ENCODE measurements at places on chromosomes 1 and 21. TPM values are rescaled to one million over a fixed set of nuclear protein-coding genes. Genes with fewer than 3 reads are reported as not detected.

The WNT9A gene
- 0.18 TPM for polyA plus RNA-seq

DNA sequence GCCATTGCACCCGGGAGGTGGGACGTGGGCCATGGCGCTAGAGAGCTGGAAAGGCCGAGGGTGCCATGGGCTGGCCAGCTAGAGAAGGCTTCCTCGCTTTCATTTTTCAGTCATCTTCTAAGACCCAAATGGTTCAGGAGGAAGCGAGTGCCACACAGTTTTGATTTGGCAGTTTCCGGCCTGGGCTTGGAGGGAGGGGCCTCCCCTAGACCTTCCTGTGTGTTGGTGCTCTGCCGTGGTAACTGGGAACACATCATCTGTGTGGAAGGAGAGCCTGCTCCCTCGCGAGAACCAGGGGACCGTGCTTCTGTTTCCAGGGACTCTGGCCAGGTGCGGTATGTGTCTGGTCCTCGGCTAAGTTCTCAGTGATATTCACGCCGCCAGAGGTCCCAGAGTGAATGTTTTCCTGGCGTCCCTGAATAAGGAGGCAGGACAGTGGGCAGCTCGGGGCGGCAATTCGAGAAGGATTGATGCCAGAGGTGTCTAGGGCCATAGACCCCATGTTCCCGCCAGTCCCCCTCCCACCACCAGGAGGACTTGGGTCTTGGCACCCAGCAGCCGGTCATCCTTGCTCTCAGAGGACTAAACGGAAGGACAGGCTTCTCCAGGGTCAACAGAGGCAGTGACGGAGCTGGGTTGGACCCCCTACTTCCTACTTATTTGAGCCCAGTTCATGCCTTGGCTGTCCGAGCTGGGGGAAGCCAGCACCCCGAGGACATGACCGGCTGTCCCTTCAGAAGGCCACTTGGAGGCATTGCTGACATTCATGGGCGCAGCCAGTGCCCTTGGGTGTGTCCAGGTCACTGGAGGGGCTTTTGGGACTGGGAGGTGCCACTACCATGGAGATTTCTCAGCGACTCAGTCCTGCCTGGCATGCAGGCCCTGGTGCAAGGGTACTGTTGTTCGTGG lies 2.7 kb upstream of the NPHP4 start:
- no peak for DNase-seq

DNA sequence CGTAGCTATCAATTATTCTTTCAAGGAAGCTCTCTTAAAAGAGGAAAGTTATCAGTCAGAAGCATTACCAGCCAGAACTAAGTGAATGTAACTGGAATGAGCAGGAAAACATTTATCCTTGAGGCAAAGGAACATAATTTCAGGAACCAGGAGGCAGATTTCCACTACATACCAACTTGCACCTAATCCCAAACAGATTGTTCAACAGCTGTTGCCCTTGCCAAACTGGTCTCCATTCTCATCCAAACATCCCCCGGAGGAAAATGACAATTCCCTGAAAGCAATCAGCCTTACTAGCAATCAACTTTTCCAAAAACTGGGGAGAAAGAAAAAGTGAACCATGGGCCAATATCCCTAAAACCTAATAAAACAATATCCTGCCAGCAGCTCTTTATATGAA lies 35.0 kb downstream of the ENAH start:
- DNase-seq = no peak

The SARS1 gene
- 211 TPM for polyA plus RNA-seq

DNA sequence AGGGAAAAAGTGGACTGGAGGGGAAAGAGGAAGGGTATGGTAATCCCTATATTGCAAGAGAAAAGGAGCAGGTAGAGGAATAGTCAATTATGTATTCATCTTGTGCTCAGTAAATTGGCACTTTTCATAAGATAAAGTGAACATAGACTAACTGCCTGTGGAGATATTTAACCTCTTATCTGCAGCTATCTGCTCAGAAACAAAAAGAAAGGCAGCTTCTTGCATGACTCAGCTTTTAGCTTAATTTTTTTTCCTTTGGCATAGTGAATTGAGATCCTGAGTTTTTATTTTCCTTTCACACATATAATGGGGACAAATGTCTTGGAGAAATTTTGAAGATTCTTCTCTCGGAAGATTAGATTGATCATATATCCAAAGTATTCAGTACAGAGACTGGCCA lies 127.6 kb upstream of the F3 start:
- DNase-seq = no peak

- DNase-seq = no peak
Measured at GRCh38 chr1:154272999-154273563, 652 bp downstream of the HAX1 start.

The ZNF691 gene
- polyA plus RNA-seq = 23.6 TPM

- DNase-seq = no peak
Measured at GRCh38 chr21:45323487-45324311, 36.0 kb upstream of the POFUT2 start.

The SCP2 gene
- polyA plus RNA-seq = 256 TPM

- DNase-seq = no peak
Measured at GRCh38 chr1:36836196-36836883, 198.0 kb downstream of the GRIK3 start.

GRCh38 chr21:44616591-44616926 lies 4.7 kb downstream of the KRTAP10-8 start:
- no peak for DNase-seq

DNA sequence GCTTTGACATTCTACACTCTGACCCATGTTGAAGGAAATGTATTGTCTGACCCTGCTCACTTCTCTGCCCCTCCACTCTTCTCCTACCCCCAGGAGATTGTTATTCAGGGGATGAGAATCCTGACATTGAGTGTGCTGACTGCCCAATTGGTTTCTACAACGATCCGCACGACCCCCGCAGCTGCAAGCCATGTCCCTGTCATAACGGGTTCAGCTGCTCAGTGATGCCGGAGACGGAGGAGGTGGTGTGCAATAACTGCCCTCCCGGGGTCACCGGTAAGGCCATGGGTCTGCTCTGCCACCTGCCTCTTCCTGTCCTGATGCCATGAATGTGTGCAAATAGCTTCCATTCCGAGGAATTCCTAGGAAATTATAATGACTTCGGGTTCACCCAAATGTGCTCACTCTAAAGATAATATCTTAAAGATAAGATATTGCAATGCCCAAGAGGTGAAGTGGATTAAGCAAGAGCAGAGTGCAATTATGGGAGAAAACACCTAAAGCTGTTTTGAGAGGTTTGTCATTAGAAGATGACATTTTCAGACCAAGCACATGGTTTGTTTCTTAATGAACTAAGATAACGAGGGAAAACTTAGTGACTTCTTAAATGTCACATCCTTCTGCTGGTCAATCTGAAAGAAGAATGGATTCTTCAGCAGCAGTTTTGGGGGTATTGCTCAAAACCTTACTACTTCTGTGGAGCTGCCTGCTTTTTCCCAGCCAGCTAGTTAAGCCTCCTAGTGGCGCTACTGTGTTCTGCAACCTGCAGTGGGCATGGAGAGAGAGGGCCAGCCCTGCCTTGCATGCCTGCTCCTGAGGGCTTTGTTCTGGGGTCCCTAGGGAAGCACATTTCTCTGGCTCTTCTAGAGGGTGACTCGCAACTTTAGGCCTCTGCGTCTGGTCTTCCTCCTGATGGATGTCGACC lies 41.6 kb downstream of the LAMC2 start:
- peak; percentile 38 for DNase-seq

DNA sequence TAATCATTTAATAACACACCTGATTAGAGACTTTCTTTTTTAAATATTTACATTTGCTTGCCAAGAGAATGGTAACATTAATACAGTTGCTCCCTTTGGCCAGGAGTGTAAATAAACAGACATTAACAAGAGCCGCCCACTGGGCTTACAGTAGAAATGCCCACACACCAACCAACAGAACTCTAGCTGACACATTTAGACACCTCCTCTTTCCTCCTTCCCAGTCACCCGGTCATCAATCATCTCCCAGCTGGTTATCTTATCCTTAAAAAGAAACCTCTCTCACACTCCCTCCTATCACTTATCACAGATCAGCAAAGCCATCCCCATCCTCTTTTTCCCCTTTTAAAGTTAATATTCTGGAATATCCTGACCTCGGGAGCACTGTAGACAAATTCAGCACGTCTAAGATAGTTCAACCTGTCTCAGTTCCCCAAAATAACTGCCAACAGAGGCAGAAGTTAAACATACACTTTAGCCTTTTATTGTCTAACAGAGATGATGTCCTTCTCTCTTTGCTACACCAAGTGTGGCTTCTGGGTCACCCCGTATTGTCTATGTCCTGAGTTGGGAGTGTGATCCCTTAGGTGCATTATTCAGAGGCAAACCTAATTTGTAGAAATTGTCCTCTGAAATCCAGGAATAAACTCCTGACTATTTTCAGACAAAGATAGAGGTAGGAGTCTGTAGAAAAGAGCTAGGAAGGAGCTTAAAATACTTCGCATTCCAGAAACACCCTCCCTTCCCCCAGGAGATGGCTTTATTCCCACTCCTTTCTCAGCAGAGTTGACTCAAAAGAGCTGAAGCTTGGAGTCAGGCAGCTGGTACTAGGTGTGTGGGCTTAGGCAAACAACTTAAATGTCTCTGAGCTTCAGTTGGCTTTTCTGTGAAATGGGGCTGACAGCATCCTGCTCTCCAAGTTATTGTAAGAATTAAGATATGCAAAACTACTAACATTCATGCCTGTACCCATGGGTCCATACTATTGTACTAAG lies 8.8 kb downstream of the MYCL start:
- DNase-seq = no peak

The PLA2G4A gene
- polyA plus RNA-seq = 17.9 TPM

The SPRR2B gene
- polyA plus RNA-seq = not detected

DNA sequence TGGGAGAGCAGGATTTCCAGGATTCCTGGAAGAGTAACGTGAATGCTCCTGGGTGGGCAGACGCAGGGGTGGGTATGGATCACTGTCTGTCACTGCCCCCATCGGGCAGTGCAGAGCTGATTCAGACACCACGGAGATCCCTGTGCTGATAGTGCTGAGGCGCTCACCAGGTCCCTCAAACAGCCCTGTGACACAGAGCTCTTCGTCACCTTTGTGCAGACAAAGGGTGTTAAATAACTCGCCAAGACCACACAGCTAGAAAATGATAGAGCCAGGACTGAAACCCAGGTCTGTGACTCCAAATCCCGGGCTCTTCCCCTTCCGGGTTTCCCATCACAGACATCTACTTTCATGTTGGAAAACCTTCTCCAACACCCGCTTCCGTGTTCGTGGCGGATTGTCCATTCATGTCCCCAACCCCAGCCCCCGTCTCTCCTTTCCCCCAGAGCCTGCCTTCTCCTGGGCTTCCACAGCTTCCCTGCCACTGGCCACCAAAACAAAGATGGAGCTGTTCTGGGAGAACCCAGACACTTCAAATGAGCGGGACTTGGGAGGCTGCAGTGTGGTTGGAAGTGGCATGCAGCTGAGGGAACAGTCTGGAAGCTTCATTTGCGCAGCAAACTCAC lies 2.6 kb downstream of the EFHD2 start:
- no peak for DNase-seq

- DNase-seq = no peak
Measured at GRCh38 chr1:246875041-246876026, 56.4 kb downstream of the AHCTF1 start.

DNA sequence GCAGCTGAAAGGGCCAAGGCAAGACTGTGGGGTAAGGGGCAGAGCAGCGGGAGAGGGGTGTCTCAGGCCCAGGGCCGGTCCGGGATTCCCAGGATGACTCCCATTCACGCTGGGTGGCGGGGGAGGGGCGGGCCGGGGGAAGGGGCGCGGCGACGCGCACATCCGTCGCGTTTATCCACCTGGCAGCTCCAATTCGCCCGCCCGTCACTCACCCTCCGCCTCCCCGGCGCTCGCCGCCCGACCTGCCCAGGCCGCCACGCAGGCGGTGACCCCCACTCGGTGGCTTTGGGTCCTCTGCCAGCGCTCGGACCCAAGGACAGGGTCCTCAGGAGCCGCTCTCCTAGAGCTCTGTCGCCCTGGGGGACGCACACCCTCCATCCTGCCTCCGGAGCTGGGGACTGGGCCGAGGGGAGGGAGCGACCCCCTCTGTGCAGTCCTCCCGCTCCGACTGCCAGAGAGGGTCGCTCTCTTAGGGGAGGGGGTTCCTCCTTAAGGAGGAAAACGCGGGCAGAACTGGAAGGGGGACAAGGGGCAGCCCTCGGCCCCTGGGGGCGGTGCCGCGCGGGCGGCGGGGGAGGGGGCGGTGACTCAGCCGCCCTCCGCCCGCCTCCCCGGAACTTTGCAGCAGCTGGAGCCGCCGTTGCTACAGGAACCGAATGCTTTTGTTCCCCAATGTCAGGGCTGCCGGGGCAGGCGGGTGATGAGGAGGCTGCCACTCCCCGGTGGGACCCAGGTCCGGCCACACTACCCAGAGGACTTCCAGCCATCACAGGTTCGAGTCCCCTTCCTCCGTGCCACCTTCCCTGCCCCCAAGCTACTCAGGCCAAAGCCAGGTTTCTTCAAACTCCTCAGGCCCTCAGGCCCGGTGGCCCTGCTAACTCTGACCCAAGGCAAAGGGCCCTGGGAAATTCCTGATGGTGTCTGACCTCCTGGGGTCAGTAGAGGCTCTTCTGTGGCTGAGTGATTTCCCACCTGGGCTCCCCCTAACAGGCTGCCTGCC lies 3.4 kb downstream of the ADGRB2 start:
- peak; percentile 67 for DNase-seq

DNA sequence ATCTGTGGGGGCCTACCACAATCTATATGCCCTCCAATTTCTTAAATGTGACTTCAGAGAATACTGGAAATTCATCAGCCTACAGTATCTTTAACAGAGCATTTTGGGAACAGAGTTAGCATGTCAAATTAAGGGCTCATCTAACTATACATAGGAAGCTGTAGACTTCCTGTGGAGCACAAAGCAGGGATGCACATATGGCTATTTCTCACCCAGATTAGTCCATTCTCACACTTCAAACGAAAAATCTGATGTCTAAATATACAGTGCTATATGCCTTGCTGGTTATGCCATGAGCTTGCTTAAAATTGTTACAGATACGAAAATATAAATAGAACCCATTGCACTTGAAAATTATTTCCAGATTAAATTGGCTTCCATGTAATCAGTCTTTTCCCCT lies 1922.8 kb downstream of the MRPL39 start:
- no peak for DNase-seq

- DNase-seq = peak; percentile 13
Measured at GRCh38 chr1:53526451-53527101, 67.4 kb downstream of the DMRTB1 start.

The ANGPTL3 gene
- polyA plus RNA-seq = not detected

- no peak for DNase-seq
Measured at GRCh38 chr1:7036386-7036785, 251.1 kb downstream of the CAMTA1 start.

DNA sequence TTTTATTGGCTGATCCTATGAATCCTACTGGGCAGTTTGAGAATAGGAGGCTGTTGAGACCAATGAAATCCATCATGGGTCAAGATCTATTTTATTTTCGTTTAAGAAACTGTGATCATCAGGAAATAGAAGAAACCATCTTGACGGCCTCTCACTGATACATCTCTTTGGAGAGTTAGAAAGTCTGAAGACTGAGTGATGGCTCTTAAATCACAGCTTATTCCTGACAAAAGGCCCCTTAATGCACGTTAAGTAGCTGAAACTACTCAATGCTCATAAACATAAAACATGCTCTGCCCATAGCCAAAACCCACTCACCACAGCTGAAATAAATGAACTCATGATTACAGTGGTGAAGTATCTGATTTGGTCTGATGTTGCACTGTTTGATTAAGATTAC lies 784.5 kb upstream of the NEGR1 start:
- DNase-seq = no peak

The NEK2 gene
- 0.08 TPM for polyA plus RNA-seq

GRCh38 chr1:11617314-11617713 lies 36.9 kb downstream of the FBXO2 start:
- DNase-seq = no peak

The ACTL8 gene
- polyA plus RNA-seq = not detected
